ENCODE measurements at places on chromosomes 13 and 19. TPM values are rescaled to one million over a fixed set of nuclear protein-coding genes. Genes with fewer than 3 reads are reported as not detected.

ARMC6 gene
- total RNA-seq = 72.1 TPM

DNA sequence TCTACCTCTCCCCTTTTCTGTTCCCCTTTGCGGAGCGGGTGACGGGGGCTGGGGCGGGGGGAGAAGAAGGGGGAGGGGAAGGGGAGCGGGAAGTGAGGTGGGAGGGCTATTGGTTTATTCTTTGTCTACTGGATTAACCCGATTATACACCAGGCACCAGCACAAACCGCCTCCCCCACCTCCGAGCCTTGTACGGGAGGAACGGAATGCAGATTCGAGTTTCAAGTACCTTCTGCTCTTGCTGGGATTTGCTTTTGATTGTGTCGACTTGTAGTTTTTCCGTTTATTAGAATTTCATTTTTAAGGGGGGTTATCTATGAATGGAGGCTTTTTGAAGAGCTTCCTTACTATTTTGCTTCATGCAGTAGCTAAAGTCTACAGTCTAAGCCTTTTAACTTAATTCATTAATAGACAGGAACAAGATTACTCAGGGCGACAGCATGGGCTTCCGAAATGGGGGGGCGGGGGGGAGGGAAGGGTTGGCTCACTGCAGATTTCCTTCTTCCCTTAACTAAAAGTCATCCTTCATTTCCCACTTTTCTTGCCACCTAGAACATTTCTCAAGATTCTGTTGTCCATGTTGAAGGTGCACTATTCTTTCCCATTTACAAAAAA is 937 bp upstream of the SPRY2 start:
- DNase-seq = peak; percentile 63

ZNF737 gene
- 9.3 TPM for total RNA-seq

MBD3L3 gene
- total RNA-seq = not detected

DNA sequence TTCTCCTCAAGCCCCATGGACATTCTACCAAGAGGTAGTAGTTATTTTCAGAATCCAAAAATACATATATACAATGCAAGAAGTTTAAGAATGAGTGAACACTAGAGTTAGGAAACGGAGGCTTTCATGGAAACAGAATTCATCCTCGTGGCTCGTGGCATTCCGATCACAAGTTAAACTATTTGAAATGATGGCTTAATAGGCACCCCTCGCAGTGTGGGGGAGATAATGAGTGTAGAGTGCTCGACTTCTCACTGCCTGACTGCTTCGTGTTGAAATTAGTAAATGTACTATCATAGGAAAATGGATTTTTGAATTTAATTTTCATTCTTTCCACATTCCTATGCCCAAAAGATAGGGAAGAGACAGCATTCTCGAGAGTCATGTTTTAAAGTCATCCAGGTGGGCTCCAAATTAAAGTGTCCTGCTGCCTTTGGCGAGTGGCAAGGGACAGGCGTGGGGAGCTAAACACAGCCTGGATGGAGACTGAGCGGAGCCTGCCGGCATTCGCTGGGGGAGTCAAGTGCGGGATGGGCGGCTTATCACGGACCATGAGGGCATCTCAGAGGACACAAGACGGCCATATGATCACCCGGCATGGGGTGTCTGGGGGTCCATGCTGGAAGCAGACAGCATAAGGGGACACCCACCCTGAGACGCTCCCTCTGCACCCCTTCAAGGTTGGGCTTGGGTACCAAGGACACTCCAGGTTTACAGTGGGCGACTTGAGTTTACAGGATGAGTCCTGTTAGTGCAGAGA is 165.2 kb downstream of the TEX29 start:
- no peak for DNase-seq
